ENCODE measurements at places on chromosomes 11 and 22.

DNA sequence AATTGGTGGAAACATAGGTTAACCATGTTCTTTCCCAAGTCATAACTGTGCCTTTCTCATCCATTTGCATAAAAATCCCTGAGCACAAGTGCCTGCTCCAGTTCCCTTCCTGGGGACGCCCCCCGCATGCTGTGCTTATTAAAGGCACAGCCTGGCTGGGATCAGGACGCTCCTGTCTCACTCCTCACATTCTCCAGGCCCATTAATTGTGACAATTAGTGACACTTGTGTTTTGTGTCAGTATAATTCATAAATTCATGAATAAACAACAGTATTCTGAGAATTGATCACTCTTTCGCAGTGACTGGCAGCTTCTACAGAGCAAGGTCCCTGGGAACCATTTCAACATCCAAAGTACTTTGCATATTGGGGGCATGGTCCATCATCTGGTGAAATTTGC is 1354.4 kb downstream of the TBC1D22A start:
- no peak for DNase-seq

GRCh38 chr11:70583781-70584218 is 185.5 kb downstream of the CTTN start:
- DNase-seq: no peak

GRCh38 chr11:4441515-4441914 is 7.6 kb upstream of the OR52K2 start:
- no peak for DNase-seq

DNA sequence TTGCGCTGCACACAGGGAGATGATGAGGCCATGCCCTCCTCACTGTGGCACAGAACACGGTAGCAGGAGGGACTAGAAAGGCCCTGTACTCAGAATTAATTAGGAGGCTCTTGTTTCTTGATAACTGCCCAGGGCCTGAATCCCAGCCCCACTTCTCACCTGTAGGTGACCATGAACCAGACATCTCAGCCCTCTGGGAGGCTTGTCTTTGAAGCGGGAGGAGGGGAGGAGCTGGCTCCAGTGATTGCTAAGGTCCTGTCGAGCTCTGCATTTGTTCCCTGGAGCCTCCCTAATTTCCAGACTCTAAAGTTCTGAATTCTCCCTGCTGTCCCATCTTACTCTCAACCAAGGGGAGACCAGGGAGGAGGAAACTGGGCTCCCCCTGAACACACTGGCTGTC is 19.8 kb upstream of the OAF start:
- DNase-seq: no peak
